ENCODE measurements at places on chromosomes 7 and 10.

DNA sequence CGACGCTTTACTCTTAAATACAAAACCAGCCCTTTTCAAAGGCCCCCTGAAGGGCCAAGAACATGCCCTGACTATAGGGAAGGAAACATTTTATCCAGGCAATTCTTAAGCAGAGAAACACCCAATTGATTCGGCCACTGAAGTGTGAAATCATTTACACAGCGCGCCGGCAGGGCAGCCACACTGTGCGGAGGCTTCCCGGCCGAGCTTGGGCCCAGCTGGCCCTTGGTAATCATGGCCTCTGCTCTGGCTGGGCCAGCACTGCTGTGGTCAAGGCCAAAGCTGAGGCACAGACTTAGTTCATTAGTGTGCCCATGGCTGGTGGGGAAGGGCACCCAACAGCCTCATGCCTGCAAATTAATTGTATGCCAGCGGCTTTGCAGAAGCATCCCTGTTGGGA is 143.7 kb upstream of the HABP2 start:
- no peak for DNase-seq

- no peak for DNase-seq
These were observed 138.0 kb downstream of the CDH23 start for GRCh38 chr10:71534568-71535194.

GRCh38 chr10:92436611-92437010 is 137.3 kb downstream of the IDE start:
- no peak for DNase-seq

GRCh38 chr10:77861366-77861765 is 65.2 kb downstream of the DLG5 start:
- no peak for DNase-seq

GRCh38 chr7:155988416-155988815 is 176.2 kb upstream of the SHH start:
- DNase-seq: no peak

- DNase-seq: no peak
These were observed 16.1 kb downstream of the MYOF start for GRCh38 chr10:93465806-93466675.

DNA sequence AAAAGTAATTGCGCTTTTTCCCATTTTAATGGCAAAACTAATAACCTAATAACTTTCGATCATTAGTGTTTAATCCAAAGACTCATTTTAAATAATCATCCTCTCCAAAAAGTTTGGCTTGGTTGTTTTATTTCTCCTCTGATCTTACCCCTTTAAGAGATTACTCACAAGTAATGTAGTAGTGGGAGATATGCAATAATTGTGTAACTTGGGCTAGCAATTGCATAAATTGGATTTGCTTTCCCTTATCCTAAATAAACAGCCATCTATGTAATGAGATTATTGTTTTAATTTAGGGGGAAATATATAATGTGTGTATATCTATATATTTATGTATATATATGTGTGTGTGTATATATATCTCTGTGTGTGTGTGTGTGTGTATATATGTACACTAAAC is 82.5 kb downstream of the RNLS start:
- DNase-seq: no peak

DNA sequence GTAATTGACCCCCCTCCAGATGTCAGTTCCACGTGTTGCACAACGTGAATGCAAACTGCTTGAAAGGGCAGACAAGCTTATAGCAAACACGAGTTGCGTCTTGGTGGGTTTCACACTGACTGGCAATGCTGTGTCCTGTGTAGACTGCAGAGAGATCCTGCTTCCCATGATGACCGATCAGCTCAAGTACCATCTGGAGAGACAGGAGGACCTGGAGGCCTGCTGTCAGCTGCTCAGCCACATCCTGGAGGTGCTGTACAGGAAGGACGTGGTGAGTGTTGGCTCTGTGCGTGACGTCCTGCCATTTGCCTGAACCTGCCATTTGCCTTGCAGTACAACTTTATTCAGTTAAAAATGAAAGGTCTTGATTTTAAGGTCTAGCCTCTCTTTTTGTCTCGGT is 71.1 kb downstream of the INSYN2A start:
- DNase-seq: no peak

- no peak for DNase-seq
These were observed 10.4 kb downstream of the PDZD7 start for GRCh38 chr10:101020427-101021075.

- DNase-seq: no peak
These were observed 28.8 kb upstream of the CCNJ start for GRCh38 chr10:96014473-96015102.

DNA sequence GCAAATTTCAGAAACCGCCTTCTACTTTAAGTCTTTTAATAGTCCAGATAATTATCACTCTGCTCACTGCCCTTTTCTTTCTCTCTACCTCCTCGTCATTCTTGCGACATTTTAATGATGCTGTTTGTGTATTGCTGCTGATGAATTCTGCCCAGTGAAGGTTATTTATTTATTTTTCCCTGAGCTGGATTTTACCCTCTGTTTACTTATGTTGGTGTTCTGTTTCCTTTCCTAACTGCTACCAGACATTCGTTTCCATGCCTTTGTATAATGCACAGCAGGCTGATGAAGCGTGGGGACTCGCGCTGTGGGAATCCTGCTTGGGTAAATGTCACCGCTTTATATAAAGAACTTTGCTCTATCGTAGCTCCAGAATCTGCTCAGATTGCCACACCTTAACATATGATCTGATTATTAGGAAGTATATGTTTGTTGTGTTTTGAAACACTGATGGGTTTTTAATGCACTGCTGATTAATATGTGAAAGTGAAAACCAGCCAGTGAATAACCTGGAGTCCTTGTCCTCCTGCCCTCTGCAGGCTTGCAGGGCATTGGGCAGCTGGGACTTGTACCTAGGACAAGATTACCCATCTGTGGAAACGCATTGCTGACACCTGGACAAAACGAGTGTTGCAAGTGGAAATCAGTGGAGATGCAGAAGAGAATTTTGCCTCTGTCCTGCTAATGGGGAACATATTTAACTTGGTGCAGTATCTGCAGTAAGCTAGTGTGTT is 291.5 kb downstream of the SDK1 start:
- no peak for DNase-seq

DNA sequence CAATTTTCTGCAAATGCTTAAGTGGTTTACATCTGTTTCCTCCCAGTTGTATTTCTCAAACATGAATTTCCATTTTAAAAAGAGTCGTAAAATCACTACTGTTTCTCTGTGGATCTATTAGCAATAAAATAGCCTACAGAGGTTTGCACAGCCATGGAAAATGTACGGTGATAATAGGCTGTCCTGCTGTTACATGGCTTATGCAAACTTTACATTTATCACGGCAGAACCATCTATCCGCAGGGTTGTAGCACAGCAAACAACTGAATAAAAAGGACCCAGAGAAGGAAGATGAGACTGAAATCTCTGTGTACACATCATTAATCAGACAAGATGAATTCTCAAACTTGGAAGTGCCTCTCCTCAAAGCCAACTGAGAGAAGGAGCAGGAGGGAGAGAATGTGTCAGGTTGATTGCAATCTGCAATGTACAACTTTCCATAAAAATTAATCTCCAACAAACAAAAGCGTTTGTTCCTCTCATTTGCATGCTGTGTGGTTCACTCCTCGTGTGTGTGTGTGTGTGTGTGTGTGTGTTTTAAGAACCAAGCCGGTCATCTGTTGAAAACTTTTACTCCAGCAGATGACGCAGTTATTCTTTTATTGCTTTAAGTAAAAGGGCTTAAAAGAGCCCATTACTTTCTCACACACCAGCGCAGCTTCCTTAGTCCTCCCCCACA is 279.3 kb downstream of the SKAP2 start:
- no peak for DNase-seq

- DNase-seq: no peak
These were observed 441 bp upstream of the VENTX start for GRCh38 chr10:133237241-133237587.

- no peak for DNase-seq
These were observed 194.4 kb upstream of the C7orf33 start for GRCh38 chr7:148395990-148396716.

GRCh38 chr10:6615971-6616370 is 35.9 kb upstream of the PRKCQ start:
- no peak for DNase-seq

- no peak for DNase-seq
These were observed 719.1 kb downstream of the AUTS2 start for GRCh38 chr7:70317356-70317755.

- DNase-seq: no peak
These were observed 84.7 kb downstream of the PTPRZ1 start for GRCh38 chr7:121957626-121958025.

GRCh38 chr7:30901856-30902255 is 9.8 kb upstream of the AQP1 start:
- no peak for DNase-seq

DNA sequence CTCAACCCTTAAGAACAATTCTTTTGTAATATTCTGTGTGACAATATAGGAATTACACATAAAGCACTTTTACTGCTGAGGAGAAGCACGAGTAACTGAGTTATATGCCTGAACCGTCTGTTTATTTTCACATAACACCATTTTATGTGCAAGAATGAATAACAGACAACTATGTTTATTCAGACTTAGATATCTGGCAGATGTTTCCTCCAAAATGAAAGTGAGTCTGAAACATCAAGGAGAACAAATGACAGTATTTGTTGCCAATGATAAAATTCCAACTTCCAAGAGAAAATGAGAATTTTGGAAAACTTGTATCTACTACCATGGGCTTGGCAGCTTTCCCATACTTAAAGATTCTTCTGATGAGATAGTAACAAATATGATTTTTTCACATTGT is 51.4 kb downstream of the DNMBP start:
- no peak for DNase-seq

DNA sequence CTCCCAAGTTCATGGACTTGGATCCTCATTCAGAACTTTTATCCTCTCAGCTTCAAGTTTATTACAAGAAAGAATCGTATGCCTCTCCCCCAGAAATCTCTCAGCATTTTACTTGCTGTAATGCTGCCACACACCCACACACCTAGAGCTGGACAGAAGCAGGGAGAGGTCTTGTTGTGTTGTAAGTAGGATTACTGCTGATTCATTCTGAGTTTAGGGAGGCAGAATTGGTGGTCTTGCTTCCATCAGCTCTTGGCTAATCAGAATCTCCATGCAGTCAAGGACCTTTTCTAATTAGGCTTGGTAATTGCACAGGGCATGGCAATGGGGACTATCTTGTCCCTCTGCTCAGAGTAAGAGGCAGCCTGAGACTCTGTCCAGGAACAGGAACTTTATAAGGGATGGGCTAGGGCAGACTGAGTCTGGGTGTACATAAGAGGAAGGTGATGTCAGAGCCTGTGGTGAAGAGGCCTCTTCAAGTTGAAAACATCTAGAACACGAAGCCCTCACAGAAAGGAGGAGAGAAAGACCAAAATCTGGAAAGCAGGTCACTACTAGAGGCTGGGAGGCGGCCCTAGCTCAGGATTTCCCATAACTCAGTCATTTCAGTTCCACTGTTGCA is 7.0 kb upstream of the PTPRE start:
- DNase-seq: no peak

DNA sequence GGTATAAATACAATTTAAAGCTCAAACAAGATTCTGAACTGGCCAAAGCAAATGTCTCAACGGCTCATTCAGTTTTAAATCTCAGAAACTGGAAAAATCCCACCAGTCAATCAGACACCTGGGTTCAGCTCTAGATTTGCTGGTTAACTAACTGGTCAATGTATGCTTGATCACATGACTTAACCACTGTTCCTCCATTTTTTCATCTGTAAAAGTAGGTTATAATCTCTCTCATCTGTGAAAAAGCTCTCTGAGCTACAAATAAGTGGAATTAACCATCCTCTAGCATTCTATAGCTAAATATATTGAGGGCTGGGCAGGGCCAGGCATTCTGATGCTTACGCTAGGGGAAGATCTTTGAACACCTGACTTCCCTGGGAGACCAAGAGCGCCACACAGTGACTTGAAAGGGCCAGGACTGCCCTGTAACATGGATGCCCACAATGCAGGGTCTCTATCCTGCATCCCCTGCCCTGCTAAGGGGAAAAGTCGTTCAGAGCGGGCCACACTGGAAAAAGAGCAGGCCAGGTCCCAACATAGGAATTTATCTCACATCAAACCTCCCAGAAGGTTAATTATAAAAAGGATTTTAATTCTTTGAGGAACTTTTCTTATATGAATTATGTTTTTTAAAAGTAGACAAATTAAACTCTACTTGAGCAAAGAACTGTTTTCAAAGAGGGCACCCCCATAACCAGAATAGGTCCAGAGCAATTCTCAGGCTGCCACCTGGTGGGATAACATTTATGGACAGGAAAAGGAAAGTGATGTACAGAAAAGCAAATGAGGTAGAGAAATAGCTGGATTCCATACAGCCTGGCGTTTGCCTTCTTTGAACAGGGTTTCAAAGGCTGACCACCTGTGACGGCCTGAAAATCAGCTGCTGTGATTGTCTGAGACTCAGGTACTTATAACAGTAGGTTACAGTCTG is 1.8 kb downstream of the RP9 start:
- DNase-seq: no peak

DNA sequence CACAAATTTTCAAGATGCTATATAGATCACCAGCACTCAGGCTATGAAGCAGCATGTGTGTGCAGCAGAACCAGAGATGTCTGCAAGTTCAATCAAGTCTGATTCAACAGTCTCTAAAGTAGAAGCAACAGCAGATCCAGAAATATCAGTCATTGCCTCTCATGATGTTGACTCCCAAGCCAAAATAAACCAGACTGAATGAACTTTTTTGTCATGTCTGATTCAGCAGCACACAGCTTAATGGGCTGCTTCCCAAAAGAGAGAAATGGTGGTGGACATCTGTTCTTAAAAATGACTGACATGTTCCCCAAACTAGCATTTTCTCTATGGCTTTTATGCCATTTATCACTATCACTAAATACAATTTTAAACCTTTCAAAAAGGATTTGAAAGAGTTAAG is 53.8 kb downstream of the TMEM26 start:
- no peak for DNase-seq

- no peak for DNase-seq
These were observed 101.1 kb downstream of the PLXNA4 start for GRCh38 chr7:132475037-132475668.

DNA sequence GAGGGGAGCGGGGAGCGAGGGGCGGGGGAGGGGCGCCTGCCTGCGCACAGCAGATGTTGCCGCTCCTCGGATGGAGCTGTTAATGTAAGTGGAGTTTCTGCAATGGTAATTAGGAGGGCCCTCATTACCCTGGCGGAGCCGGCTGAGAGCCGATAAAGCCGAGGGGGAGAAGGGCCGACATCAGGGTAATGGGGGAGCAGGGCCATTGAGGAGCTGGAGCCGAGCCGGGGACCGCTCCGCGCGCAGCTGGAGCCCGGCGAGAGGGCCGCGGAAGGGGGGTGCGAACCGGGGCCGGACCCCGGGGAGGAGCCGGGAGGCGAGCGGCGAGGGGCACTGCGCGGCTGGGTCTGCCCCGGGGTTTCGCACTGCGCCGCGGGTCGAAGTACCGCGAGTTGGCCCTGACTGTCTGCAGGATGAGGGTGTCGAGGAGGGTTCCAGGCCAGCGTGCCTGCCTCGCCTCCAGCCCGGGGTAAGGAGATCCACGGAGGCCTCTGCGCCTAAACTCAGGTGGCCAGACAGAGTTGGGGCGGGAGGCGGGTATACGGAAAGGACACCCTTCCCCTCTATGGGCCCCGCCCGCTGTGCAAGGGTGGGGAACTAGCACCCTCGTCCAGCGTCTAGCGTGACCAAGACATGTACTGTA is 55.0 kb upstream of the LBX1 start:
- DNase-seq: no peak

Data from stimulated activated CD4-positive, alpha-beta T cell treated with anti-CD3 and anti-CD28 coated beads, Interleukin-12 subunit alpha, Interleukin-12 subunit beta, amount 100 ng/mL, for 4 hours (primary cell).